Stimulated activated CD8-positive, alpha-beta memory T cell treated with anti-CD3 and anti-CD28 coated beads, Interleukin-2, amount 100 ng/mL, for 1 hour (primary cell): ENCODE measurements at places on chromosomes 13 and 19.

- DNase-seq = no peak
These were observed 801 bp downstream of the QTRT1 start for GRCh38 chr19:10701955-10702525.

DNA sequence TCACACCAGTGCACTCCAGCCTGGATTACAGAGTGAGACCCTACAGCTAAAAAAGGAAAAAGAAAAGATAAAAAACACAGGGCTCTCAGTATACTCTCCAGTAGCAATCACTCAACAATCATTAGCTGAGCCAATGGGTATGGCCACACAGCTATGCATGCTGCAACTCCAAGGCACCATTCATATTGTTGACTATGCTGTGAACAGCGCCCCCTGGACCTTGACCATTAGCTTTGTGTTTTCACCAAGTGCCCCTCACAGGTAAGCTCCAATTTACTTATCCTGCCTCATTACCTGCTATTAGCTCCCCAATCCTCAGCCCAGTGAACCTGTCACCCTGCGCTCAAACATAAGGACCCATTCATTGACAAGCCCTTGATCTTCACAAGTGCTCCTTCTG is 35.8 kb downstream of the ZIC5 start:
- DNase-seq = no peak

GRCh38 chr19:29704562-29705558 is 10.2 kb downstream of the C19orf12 start:
- DNase-seq = no peak

GRCh38 chr19:7924651-7925170 is 1.2 kb downstream of the CTXN1 start:
- no peak for DNase-seq

DNA sequence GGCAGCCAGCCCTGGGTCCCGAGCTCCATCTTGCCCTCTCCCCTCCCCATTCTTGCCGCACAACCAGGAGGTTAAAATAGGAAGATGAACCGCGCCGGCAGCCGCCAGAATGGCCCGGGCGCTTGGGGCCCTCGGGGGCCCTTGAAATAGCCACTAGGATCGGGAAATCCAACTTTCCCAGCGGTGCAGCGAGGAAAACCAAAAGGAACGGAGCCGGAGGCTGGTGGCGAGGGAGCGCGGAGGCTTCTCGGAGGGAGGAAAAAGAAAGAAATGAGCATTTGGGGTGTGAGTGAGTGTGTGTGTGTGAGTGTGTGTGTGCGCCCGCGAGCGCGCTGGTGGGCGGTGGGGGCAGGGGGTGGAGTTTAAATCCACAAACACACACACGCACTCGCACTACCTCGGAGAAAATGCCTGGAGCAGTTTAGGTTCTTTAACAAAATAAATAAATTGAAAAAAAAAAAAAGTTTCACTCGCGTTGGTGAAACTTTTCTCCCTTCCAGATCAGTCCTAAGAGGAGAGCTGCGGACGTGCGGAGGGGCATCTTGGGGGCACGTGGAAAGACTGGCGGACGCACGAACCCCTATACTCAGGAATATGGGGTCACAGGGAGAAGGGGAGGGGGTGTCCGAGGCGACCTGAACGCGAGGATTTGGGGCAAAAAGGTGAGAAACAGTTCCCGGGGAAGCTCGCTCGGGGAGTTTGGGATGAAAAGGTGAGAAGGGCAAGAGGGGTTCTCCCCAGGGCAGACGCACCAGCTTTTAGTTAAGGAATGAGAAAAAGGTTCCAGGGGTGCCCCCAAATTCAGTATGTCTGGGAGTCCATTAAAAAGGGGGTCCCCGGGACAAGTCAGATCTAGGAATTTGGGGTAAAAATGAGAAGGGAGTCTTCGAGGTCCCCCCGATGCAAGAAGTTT is 1.3 kb downstream of the RFX2 start:
- no peak for DNase-seq

DNA sequence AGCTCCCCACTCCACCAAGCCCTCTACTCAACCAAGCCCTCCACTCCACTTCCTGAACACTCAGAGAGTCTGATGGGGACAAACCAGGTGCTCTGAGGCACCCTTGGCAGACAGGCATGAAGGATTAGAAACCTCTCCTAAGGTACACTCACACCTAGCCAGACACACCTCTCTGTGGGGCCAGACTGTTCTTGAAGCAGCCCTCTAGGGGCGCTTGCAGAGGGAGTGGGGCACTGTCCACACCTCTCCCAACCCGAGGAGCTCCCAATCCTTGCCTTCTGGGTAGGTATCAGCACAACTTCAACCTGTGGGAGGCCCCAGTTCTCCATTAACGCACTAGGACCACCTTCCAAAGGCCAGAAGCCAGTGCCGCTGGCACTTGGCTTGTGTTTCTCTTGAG is 108.7 kb upstream of the VSTM2B start:
- DNase-seq = no peak

- no peak for DNase-seq
These were observed 224.8 kb downstream of the SPRY2 start for GRCh38 chr13:80116107-80116506.
